ENCODE measurements at places on chromosomes 7 and 10.
A peak's percentile ranks its signal among the peaks of the same experiment; 100 is the strongest.

DNA sequence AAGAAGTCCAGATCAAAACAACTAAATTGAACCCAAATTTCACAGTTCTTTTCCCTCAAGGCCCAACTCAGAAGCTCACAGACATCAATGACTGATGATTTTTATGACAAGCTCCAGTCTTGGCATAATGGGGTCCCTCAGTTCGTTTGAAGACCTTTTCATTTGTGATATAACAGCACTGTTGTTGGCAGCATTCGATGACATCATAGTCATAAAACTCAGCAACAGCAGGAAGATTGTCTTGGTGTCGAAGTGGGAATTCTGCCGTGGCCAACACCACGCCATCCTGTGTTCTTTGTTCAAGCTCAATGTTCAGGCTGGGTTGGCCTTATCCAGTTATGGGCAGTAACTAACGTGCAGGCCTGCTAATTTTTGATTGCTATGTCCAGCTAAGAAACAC is 261.7 kb downstream of the C7orf25 start:
- DNase-seq = no peak

- no peak for DNase-seq
Observed at GRCh38 chr10:1738950-1739349, 1.6 kb upstream of the ADARB2 start.

DNA sequence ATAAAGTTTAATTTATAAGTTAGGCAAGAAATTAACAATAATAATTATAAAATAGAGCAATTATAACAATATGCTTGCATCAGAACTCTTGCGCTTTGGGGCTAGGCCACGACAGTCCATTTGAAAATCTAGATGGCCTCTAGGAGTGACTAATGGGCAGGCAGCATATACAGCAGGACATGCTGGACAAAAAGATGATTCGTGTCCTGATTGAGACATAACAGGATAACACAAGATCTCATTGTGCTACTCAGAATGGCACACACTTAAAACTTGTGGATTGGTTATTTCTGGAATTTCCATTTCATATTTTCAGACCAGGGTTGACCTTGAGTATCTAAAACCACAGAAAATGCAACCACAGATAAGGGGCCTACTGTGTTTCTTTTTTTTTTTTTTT is 27.5 kb downstream of the CTNNA3 start:
- no peak for DNase-seq

DNA sequence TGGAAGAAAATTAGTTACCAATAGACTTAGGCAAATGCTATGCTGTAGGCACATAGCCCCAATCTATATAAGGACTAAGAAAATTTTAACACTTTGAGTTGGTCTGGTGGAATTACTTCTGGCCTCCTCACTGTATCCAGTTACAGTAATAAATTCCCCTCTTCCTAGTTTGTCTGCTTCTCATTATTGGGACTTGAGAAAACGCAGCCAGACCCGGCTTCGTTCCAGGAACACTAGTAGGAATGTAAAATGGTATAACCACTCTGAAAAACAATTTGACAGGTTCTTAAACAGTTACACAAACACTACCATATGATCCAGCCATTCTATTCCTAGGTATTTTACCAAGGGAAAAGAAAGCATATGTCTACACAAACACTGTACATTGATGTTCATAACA is 150.2 kb downstream of the VPS50 start:
- no peak for DNase-seq

GRCh38 chr10:63003816-63004453 is 129.2 kb upstream of the NRBF2 start:
- DNase-seq = no peak

- no peak for DNase-seq
Observed at GRCh38 chr7:33494474-33494873, 365.1 kb downstream of the BBS9 start.

GRCh38 chr10:131974034-131974817 is 7.5 kb downstream of the BNIP3 start:
- no peak for DNase-seq

DNA sequence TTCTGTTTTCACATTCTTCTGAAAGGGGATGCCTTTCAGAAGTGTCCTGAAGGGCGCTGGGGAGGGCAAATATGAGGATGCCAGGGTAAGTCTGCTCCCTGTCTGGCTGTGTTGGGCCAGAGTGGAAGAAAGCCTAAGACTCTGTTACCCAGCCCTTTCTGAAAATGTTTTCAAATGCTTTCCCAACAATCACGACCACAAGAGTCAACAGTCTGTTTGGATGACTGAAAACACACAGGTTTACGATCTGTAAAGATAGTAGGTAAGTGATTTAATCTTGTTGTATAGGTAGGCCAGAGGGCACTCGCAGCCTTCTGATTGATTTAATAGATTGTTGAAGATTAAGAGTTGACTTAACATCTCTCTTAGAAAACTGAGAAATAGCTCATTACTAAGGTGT is 13.2 kb downstream of the SGPL1 start:
- DNase-seq = no peak

DNA sequence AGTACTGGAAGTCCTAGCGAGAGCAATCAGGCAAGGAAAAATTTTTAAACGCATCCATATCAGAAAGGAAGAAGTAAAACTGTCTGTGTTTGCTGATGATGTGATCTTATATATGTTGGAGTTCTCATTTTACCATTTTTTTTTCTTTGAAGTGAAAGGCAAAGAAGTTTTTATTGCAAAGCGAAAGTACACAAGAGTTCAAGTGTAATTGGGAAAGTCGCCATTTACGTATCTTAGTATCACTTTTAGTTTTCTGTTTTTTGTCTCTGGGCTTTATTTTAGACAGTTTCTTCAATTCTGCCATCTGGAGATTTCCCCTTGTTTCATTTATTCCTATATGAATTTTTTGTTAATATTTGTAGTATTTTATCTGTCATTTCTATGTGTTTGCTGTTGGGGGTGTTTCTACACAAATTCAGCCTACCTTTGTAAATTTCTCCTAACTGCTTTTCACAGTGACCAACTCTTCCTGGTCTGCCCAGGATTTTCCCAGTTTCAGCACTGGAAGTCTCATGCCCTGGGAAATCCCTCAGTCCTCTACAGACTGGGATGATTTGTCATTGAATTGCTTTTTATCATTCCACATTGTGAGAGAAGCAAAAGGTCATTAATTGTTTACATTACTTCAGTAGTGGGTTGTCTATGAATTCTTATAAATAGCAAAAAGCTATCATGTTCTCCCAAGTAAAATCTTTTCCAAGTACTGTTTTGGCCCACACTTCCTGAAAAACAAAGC is 23.2 kb downstream of the BET1 start:
- DNase-seq = no peak

DNA sequence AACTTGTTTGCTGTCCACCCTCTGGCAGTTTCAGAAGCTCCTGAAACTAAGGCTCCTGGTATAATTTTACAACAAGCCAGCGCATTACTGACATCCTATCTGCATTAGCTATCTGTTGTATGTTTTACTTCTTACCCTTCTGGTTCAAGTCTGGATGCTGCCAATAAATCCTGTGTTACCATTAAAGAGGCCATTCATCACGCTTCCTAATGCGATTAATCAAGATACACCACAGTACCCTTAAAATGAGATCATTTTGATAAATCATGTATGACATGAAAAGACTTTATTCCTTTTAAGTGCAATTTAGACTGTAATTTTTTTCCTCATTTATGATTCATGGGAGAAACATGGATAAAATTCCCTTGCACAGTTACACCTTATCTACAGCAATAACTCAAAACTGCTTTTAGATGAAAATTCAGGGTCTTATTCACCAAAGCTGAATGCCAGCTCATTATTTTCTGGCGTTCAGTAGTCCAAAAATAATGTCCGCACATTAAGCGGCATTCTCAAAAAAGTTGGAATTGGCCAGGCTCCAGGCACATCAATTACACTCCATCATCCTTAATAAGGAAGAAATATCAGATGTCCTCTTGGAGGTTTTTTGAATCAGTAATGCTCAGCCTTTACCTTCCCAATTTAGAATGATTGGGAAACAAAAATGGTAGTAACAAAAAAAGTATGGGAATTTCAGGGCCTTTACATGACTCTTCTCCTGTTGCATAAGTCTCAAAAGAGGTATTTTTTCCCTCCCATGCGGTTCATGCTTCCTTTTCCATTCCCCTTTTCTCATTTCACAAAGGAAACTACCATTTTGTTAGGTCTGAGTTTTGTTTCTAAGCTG is 878.5 kb downstream of the LRMDA start:
- DNase-seq = peak; percentile 19

DNA sequence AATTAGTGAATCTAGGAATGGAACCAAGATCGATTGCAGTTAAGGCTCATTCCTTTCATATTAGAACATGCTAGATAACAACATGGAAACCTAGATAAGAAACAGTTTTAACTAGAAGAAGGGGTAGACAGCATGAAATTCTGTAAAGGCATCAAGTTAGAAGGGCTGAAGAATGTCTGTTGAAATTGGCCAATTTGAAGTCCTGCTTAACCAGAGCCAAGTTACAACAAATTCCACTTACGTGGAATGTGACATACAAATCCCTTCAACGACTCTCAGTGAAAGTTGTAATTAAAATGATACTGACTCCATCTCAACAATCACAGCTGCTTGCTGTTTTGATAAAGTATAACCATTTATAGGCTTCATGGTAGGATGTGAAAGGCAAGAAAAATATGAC is 1065.7 kb downstream of the DNAJB9 start:
- no peak for DNase-seq

- no peak for DNase-seq
Observed at GRCh38 chr7:148623586-148624282, 33.2 kb downstream of the C7orf33 start.

DNA sequence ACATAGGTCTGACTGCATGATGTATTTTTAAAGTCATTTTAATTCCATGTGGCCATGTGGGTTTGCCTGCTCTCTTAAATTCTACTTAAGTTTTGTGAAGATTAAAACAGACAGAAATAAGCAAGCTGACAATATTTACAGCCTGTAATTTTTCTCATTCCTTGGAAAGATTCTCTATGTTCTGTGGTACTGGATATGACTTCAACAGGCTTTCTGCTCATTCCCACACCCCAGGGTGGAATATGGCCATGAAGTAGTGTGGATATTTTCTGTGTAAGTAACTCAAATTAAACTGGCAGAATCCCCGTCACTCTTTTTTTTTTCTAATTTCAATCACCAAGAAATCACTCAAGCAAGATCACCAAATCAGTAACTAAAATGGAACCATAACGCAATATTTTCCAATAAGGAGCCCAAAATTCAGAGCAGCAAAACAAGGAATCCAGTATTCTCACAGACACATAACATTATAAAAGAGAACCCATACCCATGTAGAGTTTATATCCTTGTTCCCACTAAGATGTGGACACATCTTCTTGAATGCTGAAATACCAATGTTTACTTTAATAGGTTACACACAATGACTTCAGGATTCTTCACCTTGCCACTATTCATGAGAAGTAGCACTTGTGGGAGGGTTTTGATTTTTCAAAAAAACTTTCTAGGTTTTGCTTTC is 5.7 kb downstream of the HOXA5 start:
- no peak for DNase-seq

DNA sequence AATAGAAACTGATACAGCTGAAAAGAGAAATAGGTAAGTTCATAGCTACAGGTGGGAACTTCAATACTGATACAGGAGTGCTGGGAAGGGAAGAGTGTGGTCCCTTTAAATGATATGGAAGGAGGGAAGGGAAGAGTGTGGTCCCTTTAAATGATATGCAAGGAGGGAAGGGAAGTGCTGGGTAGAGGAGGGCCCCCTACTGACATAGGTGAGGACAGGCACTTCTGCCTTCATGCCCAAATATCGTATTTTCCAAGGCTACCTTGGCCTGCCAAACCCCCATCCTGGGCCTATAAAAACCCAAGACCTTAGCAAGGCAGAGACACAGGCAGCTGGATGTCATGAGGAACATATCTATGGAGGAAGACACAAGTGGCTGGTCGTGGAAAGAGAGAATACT is 92.3 kb downstream of the MAGI2 start:
- no peak for DNase-seq

DNA sequence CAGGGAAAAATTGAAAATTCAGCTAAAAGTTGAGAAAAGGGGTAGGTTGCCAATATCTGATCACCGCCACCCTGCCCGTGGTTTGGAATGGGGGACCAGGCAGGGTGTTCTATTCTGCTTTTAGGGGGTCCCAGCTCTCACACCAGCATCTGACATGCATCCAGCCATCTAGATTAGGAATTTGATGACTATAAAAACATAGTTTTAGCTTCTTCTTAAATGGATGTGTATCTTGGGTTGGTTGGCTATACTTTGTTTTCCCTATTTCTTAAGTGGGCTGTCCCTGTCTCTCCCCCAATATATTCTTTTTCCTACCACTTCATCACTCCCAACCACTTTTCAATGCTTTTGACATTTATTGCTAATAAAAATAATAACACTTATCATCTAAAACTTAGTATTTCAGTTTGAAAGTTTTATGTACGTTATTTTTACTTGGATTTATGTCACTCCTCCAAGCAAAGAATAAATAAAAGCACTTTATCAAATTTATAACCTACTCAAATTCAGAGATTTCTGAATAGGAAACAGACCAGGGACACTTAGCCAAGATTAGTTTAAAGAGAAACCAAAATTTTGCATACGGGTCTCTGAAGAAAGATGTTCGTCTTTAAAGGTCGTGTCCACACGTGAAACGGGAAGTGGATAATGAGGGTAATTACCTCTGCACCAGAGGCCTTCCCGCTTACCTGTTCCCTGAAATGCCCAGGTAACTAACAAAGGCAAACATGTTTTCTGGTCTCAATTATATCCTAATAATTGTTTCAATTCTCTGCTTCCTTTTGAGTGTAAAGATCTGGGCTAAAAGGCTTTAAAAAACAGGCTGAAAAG is 233.2 kb upstream of the AUTS2 start:
- DNase-seq = no peak

GRCh38 chr7:151143261-151144015 is 24.1 kb downstream of the GBX1 start:
- DNase-seq = peak; percentile 6

DNA sequence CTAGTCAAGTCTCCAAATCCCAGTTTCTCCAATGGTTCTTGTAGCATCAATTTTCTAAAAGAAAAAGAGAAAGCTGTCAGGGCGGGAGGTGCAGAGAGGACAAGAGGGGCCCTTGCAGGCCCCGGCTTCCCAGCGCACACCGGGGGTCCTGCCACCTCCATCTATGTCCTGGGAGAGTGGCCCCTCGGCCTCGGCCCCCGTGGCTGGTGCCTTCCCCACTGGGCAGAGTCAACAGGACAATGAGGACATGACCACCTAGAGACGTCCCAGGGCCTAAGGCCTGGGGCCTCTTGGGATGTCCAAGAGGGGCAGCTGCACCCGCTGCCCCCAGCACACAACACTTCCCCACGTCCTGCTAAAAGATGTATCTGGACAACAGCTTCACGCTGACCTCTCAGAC is 5.9 kb downstream of the COX19 start:
- DNase-seq = no peak

GRCh38 chr7:128392446-128393327 is 17.1 kb downstream of the IMPDH1 start:
- no peak for DNase-seq

- DNase-seq = no peak
Observed at GRCh38 chr10:20535897-20536881, 360.9 kb downstream of the NEBL start.

GRCh38 chr7:5550831-5551230 is 127.2 kb upstream of the TNRC18 start:
- no peak for DNase-seq

GRCh38 chr7:117907049-117907640 is 33.9 kb upstream of the CTTNBP2 start:
- no peak for DNase-seq

Measured in WERI-Rb-1 (cell line).